ENCODE measurements at places on chromosomes 11 and 22.
A peak's percentile ranks its signal among the peaks of the same experiment; 100 is the strongest.

GRCh38 chr11:104136861-104137260 is 27.1 kb downstream of the PDGFD start:
- no peak for DNase-seq

DNA sequence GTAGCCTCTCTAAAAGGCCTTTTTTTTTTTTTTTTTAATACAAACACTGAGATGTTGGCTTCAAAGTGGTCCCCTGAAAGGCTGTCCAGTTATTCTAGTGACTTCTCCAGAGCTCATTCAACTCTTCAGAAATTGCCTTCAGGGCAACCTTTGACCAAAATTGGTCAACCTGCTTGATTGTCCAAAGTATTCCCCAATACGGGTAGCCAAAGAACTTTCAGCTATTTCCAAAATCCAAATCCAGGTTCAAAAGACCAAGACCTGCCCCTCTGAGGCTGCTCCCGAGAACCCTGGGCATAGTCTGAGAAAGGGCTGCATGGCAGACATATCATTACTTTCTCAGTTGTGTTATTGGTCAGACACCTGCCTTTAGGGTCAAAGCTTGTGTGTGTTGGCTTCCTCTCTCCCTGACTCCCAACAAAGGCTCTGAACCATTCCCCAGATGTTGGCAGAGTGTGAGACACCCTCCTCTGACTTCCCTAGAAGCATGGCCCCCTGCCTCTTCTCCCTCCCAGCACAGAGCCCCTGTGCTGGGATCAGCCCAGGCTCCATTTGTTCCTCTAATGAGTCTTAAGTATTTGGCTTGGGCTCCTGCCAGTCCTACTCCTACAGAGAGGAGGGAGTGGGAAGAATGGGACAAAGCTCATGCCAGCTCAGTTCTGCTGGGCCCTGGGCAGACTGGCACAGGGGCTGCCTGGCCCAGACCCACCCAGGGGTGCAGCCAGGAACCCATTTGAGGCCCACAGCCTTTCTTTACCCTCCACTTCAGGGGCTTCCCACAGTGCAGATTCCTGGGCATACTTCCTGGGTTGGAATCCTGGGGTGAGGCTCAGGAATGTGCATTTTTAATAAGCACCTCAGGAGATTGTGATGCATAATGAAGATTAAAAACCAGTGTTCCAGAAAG is 30.3 kb downstream of the TNKS1BP1 start:
- DNase-seq = peak; percentile 96

DNA sequence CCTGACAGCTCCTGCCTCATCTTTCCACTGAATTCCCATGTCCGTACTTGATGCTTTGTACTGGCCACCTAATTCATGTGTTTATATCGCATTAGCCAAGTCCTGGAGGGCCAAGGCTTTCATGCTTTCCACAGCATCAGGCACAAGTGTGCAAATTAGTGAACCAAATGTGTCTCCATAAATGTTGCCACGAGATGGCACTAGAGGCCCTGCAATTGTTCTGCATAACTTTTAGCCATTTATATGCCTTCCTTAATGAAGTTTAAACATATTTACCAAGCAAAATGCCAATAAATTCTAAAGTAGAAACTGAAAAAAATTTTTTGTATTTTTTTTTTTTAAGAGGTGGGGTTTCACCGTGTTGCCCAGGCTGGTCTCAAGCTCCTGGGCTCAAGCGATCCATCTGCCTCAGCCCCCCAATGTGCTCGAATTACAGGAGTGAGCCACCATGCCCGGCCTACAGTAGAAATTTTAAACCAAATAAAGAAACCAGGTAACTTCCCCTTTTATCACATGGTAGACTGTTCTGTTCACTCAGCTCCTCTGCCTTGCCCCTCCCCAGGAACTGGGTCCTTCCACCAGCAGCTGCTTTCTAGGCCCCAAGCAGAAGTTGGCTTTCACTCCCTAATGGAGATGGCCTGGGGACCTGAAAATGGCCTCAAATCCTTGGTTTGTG is 20.8 kb upstream of the IL18BP start:
- peak; percentile 15 for DNase-seq

GRCh38 chr22:19242699-19243098 is 48.8 kb downstream of the CLTCL1 start:
- no peak for DNase-seq

DNA sequence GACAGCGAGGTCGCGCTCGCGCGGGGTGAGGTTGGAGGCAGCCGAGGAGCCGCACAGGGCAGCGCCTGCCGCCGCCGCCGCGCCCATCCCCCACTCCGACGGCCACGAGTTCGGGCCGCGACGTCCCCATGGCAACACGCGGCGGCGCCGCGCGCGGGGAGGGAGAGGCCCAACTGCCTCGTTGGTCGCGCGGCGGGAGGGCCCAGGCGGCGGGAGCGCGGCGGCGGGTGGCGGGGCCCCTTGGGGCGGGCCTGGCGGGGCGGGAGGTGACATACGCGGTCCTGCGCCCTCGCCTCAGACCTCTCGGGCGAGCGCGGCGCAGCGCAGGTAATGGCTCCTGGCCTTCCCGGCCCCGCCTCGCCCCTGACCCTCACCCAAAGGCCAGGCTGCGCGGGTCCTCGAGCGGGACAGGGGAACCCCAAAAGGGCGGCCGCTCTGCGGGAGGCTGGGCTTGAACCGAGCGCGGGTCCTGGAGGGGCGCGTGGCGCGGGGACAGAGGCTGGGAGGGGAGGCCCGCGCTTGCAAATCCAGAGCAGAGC is at the start of gene DEUP1:
TSS of gene DEUP1 (plus strand) at position 297 of the 539 bp plus-strand sequence. CDS start 1,518 bp downstream, outside the sequence.
- peak; percentile 82 for DNase-seq

- DNase-seq = no peak
Measured at GRCh38 chr11:8213376-8213775, 44.6 kb upstream of the RIC3 start.

DNA sequence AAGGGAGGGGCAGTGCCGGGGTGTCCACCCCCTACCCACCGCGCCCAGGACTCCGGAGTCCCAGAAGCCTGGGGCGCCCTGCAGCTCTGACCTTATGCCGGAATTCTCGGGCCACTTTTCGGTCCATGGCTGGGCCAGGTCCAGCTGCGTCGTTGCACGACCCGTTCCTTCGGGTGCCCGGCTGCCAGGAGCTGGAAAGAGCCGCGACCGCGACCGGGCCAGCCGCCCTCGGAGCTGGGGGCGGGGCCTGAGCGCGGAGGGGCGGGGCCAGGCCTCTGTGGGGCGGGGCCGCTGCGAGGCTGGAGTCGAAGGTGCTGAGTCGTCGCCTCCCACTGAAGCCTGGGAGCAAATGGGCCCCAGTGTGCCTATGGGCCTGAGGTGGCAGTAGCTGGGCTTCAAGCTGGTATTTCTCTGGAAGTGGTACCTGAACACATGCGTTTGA is at the start of gene USH1C:
TSS of gene USH1C (minus strand) at position 236 of the 442 bp plus-strand sequence. CDS start at position 127, 109 bp downstream.
- no peak for DNase-seq

- peak; percentile 60 for DNase-seq
Measured at GRCh38 chr22:30004694-30005093, 75.6 kb upstream of the HORMAD2 start.

DNA sequence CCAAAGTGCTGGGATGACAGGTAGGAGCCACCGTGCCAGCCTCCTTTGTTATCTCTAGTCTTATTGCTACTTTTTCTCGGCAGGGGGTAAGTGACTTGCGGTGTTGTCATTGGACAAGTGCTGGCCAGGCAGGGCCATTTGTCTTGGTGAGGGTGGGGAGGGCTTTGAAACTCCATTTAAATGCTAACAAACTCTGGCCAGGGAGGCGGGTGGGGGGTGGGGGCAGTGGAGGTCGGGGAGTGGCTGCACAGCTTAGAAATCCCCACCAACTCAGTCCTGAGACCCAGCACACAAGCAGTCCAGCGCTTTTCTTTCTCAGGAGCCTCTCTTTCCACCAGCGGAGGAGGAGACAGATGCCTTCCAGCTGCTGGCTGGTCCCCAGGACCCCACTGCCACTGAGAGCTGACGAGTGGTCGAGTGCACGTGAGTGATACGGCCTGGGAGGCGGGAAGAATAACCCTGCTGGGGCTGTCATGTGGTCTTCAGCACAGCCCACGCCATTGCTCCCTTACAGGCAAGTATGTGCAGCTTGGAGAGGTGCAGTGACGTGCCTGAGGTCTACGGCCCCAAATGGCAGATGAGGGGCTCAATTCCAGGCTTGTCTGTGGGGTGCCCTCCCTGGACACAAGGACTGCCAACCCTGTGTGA is 24.2 kb upstream of the OSBPL5 start:
- no peak for DNase-seq
